ENCODE measurements at places on chromosomes 3 and 15.

- DNase-seq, result no peak
Observed at GRCh38 chr15:86506401-86506800, 426.7 kb downstream of the AGBL1 start.

DNA sequence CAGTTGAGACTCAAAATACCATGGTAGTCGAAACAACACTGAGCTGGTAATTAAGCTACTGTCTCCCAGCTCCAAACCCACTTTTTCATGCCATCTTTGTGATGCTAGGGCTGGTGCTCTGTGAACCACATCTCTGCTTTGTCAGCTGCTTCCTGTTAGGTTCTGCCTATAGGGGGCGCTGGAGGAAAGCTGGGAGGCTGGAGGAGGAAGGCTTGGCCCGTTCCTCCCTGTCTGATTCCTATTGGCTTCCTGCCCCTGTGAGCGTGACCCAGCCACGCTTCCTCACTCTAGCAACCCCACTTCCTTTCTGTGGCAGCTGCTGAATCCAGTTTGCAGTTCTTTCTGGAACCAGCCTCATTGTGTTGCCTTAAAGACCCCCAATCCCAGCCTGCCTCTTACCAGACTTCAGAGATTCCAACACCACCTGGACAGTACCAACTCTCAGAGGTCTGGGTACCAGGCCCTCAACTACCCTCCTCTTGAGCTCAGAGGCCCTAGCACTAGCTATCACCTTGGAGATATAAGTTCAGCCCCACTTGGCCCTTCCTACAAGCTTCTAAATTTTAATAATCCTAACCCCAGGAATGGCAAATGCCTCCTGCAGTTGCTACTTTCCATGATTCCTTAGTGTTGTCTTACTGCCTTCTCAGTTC, 120.9 kb downstream of the ERC2 start:
- DNase-seq, result peak; percentile 3

- no peak for DNase-seq
Observed at GRCh38 chr3:16848007-16848406, 36.7 kb upstream of the PLCL2 start.

DNA sequence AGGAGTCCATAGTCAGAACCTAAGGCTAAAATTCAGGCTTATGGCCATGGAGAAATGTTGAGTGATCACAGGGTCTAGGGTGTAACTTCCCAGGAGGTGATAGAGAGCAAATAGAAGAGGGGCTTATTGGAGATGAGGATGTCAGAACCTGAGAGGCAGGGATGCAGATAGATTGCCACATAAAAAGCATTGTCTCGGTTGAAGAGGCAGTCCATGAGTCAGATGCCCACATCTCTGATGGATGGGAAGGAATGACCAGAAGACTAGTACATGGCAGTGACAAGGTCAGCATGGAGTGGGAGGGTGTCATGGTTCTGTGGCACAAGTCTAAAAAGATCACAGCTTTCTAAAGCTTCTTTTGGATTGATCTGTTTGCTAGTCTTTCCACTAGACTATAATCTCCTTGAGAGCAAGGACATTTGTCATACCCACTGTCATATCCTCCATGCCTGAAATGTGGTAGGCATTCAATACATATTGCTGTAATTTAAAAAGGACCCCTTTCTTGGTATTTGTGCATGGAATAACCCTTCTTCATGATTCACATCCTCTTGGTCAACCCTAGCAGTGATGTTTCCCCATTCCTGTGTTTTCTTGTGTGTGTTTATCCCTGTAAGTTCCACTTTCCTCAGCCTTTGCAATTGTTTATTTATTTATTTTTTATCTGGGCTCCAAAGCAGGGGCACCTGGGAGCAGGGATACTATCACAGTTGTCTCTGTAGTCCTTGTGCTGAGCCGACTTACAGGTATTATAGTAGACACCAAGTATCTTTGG, 613.4 kb upstream of the CFAP20DC start:
- no peak for DNase-seq

GRCh38 chr15:78339559-78339958, 594 bp upstream of the CRABP1 start:
- no peak for DNase-seq

- no peak for DNase-seq
Observed at GRCh38 chr15:39515765-39516164, 65.1 kb upstream of the THBS1 start.

DNA sequence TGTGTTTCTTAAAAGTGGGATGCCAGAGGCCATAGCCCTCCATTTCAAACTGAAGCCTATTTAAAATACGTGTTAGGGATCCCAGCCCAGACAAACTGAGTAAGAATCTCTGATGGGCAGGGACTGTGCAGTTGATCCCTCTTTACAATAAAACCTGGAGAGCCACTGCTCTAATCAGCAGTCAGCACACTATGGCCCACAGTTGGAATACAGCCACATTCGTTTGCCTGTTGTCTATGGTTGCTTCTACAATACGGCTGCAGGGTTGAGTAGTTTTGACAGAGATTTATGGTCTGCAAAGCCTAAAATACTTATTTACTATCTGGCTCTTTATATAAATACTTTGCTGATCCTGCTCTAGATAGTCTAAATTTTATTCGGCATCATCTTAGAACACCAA, 32.4 kb downstream of the TJP1 start:
- no peak for DNase-seq

GRCh38 chr3:186946756-186947375, 16.5 kb downstream of the ST6GAL1 start:
- peak; percentile 41 for DNase-seq

DNA sequence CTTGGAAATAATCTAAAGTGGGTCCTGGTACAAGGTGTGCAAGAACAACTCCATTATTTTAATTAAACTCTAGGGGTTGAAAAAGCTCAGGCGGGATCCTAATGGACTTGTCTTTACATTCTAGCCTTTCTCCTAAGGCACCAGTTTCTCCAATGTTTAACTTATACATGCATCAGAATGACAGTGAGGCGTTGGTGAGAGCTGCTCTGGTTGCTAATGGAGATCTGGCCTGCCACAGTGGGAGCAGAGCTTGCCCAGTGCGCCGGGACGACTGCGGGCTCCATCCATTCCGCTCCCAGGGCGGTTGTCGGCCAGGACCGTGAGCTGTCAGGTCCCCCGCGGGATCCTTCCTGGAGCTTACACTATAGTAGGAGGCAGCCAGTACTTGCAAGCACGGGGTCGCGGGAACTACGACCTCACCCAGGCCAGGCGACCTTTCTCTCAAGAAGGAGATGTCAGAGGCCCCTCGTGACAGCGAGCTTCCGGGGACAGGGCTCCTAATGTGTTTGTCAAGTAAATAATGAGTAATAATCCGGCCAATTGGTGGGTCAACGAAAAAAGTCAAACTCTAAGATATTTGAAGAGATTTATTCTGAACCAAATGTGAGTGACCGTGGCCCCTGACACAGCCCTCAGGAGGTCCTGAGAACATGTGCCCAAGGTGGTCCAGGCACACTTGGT, 991 bp upstream of the HIGD1A start:
- no peak for DNase-seq

GRCh38 chr3:183265834-183266417, 12.9 kb downstream of the B3GNT5 start:
- no peak for DNase-seq

DNA sequence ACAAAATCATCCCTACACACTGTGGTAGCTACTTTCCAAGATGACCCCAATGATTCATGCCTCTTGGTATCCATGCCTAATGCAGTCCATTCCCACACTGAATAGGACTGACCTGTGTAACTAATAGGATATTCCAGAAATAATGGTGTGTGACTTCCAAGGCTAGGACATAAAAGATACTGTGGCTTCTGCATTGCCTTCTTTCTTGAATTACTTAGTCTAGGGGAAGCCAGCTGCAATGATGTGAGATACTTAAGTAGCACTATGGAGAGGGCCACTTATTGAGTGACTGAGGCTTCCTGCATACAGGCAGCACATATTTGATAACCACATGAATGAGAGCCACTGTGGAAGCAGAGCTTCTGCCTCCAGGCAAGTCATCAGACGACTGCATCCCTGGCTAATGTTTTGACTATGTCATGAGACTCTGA, 50.1 kb downstream of the NR1I2 start:
- no peak for DNase-seq

GRCh38 chr15:75314552-75315290, 21.1 kb upstream of the COMMD4 start:
- DNase-seq, result no peak

DNA sequence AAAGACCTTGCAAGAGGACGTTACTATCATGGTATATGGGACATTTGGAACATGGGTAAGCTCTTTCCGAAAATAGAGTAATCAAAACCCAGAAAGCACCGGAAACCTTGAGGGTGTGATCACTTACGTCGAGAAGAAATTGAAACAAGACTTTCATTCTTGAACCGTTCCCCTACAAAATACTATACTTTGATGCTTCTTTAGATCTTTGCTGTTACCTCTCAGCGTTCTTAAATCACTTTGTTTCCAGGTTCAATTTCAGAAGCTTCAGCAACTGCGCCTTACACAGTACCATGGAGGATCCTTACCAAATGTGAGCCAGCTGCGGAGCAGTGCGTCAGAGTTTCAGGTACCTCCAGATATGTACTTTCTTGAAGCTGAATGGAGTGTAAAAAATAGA, 10.1 kb downstream of the CRTC3 start:
- no peak for DNase-seq

DNA sequence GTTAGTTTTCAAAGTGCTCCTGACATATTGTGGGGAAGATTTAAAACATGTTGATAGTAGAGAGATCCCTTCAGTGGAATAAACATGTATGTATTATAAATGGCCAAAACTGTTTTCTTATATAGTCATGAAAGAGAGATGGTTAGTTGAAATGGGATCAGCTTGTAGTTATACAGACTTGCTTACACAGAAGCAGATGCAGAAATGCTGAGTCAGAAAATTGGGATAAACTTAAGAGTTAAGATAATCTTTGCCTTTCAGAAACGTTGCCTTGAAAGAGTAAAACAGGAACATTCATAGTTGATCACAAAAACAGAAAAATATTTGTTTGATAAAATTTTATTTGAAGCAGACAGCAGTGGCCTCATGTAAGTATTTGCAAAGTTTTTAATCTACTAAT, 433.2 kb upstream of the BCHE start:
- no peak for DNase-seq

DNA sequence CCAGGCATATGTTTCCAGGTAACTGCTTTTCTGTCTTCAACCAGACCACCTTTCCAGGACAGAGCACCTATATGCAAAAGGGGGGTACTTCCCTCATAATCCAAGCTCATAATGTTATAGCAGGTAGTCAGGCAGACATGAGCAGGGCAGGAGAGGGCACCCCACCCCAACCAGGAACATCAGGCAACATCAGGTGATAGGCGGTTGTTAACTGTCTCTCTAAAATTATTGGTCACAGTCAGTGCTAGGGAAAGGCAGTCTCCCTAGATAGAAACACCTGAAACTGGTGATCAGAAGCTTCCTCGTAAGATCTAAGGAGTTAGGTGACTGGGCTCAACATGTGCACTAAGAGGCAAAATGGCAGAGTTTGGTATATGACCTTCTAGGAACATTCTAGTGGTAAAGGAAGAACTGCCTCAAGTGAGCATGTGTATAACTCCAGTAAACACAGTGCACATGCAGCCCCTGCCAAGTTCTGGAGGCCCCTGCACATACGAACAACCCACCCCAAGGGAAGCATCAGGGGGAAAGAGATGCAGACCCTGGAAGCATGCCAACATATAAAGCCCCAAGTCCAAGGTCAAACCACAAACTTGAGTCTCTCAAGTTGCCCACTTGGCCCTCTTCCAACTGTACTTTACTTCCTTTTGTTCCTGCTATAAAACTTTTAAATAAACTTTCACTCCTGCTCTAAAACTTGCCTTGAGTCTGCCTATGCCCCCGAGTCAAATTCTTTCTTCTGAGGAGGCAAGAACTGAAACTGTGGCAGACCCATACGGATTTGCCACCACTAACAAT, 270.9 kb downstream of the ULK4 start:
- no peak for DNase-seq

- DNase-seq, result no peak
Observed at GRCh38 chr3:5016211-5017161, 37.2 kb downstream of the BHLHE40 start.

- no peak for DNase-seq
Observed at GRCh38 chr15:79933231-79933630, 36.4 kb upstream of the MTHFS start.

- no peak for DNase-seq
Observed at GRCh38 chr3:182755712-182756111, 37.6 kb upstream of the ATP11B start.

DNA sequence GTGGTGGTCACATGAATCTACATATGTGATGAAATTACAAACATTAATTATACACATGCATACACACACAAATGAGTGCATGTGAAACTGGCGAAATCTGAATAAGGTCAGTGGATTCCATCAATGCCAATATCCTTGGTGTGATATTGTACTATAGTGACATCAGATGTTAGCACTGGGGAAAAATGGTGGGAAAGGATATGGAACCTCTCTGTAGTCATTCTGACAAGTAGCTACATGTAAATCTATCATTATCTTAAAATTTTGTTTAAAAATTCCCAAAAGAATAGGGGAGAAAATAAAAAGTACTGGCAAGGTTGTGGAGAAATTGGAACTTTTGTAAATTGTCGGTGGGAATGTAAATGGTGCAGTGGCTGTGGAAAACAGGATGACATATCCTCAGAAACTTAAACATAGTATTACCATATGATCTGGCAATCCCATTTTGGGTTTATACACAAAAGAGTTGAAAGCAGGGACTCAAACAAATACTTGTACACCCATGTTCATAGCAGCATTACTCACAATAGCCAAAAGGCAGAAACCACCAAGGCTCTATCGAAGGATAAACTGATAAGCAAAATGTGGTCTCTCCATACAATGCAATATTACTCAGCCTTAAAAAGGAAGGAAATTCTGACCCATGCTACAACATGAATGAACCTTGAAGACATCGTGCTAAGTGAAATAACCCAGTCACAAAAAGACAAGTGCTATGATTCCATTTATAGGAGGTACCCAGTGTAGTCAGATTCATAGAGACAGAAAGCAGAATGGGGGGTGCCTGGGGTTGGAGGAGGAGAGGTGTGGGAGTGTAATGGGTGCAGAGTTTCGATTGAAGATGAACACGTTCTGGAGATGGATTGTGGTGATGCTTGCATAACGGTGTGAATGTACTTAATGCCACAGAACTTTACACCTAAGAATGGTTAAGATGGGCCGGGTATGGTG, 25.3 kb upstream of the HRH1 start:
- no peak for DNase-seq

- no peak for DNase-seq
Observed at GRCh38 chr3:194304186-194304917, 46.8 kb downstream of the CPN2 start.

GRCh38 chr3:64518950-64519349, 168.8 kb downstream of the ADAMTS9 start:
- DNase-seq, result no peak

GRCh38 chr3:149271669-149272068, 50.0 kb upstream of the CP start:
- no peak for DNase-seq

DNA sequence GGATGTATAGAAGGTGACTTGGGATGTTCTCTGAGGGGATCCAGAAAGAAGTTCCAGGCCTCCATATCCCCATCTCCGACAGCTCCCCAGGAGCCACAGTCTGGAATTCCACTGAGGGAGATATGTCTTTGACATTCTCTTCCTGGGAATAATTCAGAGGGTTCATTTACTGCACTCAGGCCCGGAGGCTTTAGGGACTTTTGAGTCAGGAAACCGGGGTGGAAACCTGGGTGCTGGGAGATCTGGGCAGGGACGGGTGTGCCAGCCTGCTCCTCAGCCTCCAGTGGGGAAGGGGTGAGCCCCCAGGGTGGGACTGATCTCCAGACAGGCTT, 147.7 kb downstream of the SMAD6 start:
- no peak for DNase-seq
